ENCODE measurements at places on chromosomes 4 and X.

DNA sequence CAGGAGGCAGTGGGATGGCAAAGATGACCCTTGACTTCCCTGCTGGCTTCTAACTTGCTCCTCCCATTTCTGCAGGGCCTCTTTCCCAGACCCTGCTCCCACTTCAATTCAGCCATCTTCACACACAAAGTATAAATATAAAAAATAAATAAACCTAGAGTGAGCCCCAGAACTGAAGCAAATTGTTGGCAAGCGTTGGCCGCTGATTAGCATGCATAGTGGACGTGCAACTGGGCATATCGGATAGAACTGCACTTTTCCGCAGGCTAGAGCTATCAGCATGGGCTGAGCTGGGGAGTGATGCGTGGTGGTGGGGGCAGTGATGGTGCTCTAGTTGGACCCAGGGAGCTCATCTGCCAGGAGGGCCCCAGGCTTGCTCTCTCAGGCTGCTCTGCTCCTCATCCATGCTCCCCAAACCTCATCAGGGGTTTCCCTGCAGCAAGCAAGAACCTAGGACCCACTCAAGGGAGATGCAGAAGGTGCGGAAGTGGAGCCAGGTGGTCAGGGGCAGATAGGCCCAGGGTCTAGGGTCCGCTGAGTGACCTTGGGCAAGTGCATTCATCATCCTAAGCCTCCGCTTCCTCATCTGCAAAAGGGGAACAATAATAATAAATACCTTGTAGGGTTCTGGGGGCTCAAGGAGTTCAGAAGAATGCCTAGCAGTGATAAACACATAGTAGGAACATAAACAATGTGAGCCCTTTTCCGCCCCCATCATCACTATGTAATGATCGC lies 146.8 kb upstream of the PJA1 start:
- DNase-seq: no peak

- DNase-seq: no peak
Measured at GRCh38 chr4:10075158-10075863, 41.3 kb downstream of the WDR1 start.

- no peak for DNase-seq
Measured at GRCh38 chr4:102734591-102735385, 26.0 kb downstream of the MANBA start.

- DNase-seq: no peak
Measured at GRCh38 chr4:149140841-149141240, 674.8 kb downstream of the IQCM start.

GRCh38 chrX:97682991-97683840 lies 799.5 kb downstream of the RPA4 start:
- no peak for DNase-seq

DNA sequence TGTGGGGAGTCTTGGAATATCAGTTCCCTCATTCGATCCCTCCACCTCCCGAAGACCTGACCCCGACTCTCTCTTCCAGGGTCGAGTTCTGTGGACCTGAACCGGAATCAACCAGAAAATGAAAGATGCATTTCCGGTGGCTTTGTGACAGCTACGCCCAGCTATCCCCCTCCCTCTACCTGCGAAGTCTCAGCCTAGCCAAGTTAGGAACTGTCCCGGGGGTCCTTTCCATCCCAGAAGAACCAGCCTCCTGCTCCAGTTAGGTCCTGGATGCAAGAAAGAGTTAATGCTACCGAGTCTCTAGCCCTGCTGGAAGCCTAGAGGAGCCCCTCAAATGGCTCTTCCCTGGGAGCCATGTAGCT lies 13.4 kb upstream of the ETDC start:
- no peak for DNase-seq

DNA sequence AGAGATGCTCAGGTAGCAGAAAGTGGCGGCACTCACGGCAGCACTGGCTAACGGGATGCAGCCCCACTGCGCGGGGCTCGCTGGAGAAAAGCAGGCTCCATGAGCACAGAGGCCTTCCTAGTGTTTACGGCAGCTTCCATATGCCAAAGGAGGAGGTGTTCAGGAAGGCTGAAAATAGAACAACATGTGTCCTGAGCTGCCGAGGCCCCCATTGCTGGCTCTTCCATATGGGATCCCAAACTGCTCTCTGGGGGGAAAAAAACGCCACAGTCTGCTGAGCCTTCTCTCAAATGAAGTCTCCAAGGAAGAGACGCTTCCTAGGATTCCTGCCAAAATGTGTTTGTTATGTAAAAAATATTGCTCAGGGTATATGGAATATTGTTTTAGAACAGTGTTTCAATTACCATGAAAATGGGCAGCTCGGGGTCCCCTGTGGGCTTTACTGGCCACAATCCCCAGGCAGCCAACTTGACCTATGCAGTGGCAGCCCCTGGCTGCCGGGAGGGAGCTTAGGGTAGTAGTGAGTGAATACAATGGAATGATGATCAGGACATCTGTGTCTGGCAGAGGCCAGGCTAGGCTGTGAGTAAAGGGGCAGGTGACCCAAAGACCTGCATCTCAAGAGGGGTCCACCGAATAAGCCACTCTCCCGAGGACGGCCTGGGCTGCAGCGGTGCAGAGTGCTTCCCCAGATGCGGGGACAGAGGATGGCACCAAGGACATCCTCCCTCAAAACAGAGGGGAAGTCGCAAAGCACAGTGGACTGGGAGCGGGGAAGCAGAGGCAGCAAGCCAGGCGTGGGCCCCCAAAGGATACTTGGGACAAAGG lies 170.1 kb downstream of the AFAP1 start:
- no peak for DNase-seq

DNA sequence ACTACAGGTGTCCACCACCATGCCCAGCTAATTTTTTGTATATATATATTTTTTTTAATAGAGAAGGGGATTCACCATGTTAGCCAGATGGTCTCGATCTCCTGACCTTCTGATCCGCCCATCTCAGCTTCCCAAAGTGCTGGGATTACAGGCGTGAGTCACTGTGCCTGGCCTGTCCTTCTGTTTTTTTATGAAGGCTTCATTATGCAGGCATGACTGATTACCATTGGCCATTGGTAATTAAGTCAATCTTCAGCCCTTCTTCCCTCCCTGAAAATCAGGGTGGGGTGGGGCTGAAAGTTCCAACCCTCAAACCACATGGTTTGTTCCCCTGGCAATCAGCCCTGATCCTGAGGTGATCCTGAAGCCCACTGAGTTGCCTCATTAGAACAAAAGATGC lies 336.9 kb downstream of the PTTG2 start:
- no peak for DNase-seq

Measured in psoas muscle (tissue), 8 donors.